Lower lobe of right lung (tissue), 2 donors: ENCODE measurements at places on chromosomes 12 and 14. TPM values are rescaled to one million over a fixed set of nuclear protein-coding genes. Genes with fewer than 3 reads are reported as not detected.

The LGR5 gene
- 1.2 TPM for total RNA-seq

The SRSF9 gene
- total RNA-seq: 115 TPM

The KRT74 gene
- not detected for total RNA-seq

The SERPINA9 gene
- not detected for total RNA-seq

The ATP2B1 gene
- total RNA-seq: 34.5 TPM

The OTUB2 gene
- total RNA-seq: 1.9 TPM

The HPD gene
- total RNA-seq: 2.5 TPM

The PUS1 gene
- 19.1 TPM for total RNA-seq

The ABHD4 gene
- total RNA-seq: 28.5 TPM

The FAM186B gene
- 0.65 TPM for total RNA-seq

The TRIM9 gene
- 0.92 TPM for total RNA-seq

The PRIM1 gene
- total RNA-seq: 7.7 TPM

The GPRC5D gene
- total RNA-seq: not detected

The MAP3K9 gene
- total RNA-seq: 9.4 TPM
